ENCODE measurements at places on chromosomes 4 and X.

DNA sequence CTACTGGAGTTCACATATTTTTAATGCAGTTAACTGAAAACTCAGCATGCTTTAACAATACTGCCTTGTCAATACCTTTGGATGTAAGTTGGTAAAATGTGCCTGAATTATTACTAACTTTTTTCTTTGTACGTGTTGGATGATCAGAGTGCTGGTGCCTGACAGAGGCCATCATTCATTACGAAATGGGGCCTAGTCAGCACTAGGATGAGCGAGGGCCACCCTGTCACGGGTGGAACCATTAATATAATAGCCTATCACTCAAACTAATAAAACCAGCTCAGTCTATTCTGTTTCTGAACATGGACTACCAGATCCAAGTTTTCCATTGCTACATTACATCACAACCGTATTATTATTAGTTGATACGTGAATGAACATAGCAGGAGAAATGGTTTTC, 501.7 kb upstream of the TENM3 start:
- DNase-seq: no peak

DNA sequence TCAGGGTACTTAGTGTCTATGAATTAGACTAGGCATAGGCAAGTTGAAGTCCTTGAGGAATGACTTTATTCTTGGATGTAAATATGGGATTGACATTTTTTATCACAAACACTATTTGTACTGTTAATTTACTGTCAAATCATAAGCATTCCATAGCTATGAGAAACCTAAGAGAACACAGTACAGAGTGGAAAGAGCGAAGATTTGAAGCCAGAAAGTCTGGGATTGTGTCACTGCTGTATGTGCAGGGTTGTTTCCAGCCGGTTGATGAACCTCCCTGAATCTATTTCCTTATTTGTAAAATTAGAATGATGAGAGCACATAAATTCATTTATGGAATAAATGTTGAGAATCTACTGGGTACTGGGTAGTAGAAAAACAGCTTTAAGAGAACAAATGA, 14.4 kb upstream of the KLHL5 start:
- no peak for DNase-seq

DNA sequence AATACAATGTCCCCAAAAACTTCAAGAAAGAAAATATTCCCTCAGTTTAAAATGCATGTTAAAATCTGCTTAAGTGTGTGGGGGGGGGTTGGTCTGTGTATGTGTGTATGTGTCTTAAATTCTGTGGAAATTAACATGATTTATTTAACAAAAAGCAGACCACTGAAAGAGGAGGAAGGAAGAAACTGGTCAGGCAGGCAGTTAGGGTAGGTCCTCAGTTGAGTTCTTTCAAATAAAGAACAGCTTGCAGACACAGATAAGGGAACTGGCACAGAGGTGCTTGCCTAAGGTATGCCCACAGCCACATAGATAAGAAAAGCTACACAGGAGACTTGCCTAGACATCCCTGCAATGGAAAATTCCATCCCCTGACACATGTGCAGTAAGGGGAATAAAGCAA, 28.8 kb upstream of the TFDP3 start:
- DNase-seq: no peak

DNA sequence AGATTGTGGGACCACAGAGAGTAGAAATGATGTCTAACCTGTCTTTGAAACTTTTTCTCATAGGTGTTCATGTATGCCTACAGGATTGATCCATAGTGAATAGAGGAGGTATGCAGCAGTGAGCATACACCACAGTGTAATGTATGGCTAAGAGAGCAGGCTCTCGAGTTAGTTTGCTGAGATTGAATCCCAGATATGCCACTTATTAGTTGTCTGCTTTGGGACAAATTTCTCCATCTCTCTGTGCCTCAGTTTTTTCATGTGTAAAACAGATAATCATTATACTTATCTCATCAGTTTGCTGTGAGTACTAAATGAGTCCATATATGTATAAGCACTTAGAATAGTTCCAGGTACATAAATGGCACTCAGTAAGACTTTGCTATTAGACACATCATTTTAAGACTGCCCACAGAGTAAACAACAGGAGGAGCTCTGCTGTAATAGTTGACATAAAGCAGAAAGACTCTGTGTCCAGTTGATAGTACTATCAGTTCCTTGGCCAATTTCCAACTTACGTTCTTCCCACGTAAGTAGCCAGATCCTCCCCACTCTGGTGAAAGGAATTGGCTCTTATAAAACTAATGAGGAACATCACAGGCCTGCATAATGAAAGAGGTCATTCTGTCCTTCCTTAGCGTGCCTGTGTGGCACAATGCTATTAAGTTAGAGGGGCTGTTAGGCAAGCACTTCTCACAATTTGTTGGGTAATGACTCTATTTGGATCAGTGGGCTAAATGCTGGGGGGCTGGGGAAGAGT, 20.7 kb upstream of the RNF150 start:
- DNase-seq: no peak

- DNase-seq: no peak
Observed at GRCh38 chr4:96342196-96342595, 502.3 kb downstream of the PDHA2 start.

GRCh38 chr4:21415728-21416127, 532.8 kb downstream of the KCNIP4 start:
- no peak for DNase-seq

DNA sequence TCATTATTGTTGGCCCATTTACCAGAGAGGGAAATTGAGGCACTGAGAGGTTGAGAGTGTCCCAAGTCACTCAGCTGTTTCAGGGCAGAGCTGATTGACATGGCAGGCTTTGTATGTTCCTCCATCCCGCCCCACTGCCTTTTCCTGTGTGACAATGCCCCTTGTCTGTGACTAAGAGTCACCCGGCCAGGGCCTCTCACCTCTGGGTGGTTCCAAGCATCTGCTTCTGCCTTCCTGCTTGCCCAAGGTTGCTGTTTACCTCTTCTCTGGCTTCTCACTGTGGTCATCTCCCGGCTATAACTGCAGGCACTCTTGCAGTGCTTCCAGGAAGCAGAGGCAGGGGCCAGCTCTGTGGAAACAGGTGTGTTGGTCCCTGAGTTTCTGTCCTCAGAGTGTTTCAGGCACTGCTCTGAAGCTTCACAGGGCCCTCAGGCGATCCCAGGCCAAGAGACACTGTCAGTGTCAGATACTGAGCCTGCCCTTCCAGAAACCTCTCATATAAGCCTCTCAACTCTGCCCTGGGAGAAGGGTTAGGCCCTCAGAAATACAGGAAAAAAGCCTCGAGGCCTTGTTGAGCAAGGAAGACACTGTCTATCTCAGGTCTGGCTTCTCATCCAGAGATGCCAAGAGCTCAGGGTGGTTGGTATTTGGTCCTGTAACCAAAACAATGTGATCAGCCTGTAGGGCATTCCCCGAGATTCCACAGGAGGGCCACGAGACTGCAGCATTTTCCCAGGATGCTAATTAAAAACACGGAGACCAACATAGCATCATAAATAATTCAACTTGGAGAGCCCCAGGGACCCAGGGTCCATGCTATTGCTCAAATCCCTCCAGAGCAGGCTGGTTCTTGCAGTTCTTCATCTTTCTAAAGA, 42.0 kb upstream of the PROM1 start:
- no peak for DNase-seq

DNA sequence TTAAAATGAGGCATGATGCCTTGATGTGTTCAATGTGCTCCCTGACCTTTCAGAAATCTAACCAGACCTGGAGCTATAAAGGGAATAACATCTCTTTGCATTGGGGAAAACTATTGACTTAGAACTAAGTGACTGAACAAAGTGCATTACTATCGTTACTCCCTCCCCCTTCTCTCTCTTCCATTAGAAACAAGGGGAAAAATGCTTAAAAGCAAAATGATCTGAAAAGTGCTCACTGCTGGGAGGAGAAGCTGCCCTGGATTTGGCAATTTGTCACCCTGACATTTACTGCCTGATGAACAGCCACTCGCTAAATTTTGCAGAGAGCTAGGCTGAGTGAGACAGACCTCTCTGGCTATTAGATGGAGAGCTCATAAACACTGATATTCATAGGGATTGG, 48.6 kb upstream of the PARM1 start:
- DNase-seq: no peak

GRCh38 chrX:134981910-134982309, 8.9 kb upstream of the SMIM10 start:
- no peak for DNase-seq

- DNase-seq: no peak
Observed at GRCh38 chr4:163697121-163697520, 202.6 kb downstream of the TMA16 start.

DNA sequence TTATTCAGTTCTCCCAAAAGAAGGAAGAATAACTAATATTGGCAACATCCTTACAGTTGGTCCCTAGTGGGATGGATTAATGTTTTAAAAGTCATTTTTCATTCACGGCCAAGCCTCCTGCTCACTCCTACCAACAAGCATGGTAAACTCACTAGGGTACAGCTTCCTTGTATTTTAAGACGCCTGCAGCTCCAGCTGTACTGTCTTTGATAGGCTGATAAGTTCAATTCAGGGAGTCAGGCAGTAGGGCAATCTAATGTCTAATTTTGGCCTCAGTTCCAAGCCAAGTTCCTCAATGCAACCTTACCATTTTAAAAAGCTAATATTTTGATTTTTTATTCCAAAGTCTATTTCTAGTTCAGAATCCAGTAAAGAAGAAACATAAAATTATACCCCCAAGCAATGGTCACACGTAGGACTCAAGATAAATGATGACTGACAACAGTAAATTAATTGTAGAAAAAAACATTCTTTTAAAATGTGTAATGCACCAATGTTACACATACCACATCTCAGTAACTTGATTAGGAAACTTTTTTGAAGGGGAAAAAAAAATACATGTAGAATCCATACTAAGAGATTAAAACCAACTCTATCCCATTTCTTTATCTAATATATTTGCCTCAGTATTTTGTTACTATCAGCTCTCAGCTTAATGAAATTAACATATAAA, 9.3 kb downstream of the LCORL start:
- no peak for DNase-seq

DNA sequence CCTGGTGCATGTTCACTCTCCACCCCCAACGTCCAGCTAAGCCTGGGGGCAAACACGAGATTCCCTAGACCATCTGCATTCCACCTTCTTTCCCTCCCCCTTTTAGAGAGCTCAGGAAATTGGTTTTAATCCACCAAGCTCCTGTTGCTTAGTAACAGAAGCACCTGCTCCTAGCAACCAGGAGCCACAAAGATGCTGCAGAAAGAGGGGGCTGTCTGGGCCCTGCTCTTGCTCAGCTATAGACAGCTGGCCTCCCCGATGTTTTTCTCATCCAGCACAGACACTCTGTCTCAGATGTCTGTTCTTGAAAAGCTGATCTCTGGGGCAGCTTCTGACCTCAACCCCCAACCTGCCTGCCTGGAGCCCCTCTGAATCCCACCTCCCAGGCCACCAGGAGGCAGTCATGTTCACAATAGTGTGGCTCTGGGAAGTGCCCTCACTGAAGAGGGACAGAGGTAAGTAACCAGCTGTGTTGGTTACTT, 71.5 kb downstream of the SLC16A2 start:
- DNase-seq: peak; percentile 14

- DNase-seq: no peak
Observed at GRCh38 chr4:43452948-43453347, 560.4 kb downstream of the GRXCR1 start.

DNA sequence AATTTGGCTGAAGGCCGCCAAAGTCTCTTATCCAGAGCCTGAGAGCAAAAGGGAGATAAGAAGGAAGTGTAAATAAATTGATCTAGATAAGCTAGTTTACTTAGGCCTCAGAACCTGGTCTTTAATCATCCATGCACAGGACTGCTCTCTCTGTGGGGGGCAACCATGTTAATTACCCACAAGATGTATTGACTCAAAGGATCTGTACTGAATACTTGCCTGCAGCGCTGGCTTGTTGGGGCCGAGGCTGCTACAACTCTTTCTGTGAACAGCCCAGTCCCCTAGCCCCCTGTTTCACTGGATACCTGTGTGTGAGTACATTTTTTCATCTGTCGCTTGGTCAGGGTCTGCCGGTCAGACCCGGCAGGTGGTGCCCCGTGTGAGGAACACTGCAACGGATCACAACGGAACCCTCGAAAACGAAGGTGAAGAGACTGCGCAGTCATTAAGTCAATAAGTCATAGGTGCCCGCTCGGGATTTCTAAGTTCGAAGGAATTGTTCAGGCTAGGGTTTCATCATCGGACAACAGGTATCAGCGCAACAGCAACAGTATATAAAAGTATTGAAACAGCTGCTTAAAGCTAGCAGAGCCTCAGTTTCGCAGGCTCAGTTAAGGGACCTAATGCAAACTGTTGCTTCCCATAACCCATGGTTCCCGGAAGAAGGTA, 8.3 kb downstream of the MAGEA11 start:
- no peak for DNase-seq

DNA sequence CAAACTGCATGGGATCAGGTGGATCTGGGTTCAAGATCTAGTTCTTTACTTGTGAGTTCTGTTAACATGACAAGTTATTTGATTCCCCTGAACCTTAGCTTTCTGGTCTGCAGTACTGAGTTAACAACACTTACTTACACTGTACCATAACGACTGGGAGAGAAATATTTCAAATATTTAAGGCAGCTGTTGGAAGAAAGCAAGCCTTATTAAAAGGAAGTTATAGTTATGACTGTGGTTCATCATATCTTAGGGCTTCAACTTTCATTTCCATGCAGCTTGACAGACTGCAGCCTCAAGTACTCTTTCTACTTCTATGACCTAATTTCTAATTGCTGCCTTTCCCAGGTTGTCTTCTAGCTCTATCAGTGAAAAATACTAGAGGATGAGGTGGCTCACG, 40.0 kb upstream of the PDGFRA start:
- no peak for DNase-seq

- DNase-seq: no peak
Observed at GRCh38 chr4:88897180-88897579, 159.8 kb downstream of the FAM13A start.

- DNase-seq: no peak
Observed at GRCh38 chrX:27438937-27439336, 24.2 kb downstream of the PPP4R3C start.

DNA sequence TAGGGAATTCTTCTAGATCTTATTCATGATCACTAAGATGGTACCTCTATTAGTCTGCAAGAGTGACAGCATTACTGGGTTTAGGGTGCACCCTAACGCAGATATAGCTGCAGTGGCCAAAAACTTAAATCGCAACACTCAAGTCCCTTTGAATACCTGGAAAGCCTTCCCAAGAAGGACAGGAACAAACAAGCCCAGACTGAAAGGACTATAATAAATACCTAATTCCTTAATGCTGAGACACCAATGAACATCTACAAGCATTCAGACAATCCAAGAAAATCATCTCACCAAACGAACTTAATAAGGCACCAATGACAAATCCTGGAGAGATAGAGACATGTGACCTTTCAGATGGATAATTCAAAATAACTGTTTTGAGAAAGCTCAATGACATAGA, 74.9 kb upstream of the PDHA2 start:
- DNase-seq: no peak

GRCh38 chr4:5801696-5802095, 90.7 kb downstream of the EVC start:
- DNase-seq: no peak
